ENCODE measurements at places on chromosomes 5 and 9.

DNA sequence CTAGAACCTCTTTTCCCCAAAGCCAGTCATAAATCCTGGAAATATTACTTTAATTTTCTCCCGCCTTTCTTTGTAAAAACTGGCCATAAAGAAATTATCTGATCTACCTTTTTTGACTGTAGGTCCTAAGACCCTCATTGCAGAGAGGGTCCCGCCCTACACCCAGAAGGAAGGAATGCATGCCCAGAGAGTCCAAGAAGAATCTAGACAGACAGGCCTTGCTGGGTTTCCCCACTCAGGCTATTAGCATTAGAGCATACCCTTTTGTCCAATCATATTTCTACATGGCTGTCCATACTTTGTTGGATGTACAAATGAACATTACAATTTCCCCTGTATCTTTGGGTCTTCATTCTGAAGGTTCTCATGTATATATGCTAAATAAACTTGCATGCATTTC, 1.9 kb upstream of the ATG10 start:
- no peak for DNase-seq

DNA sequence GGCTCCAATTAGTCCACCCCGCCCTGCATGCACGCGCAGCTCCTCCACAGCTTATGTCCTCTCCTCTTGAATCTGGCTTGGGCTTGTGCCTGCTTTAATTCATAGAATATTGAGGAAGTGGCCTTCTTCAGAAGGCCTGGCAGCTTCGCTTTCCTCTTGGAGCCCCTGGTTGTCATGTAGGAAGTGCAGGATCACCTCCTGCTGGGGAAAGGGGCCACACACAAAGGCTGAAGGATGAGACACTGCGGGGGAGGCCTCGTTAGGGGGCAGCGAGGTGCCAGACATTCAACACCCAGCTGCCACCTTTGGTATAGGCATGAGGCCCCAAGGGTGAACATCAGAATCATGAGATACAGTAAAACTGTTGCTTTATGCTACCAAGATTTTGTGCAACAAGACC, 2.7 kb upstream of the CNOT6 start:
- no peak for DNase-seq

DNA sequence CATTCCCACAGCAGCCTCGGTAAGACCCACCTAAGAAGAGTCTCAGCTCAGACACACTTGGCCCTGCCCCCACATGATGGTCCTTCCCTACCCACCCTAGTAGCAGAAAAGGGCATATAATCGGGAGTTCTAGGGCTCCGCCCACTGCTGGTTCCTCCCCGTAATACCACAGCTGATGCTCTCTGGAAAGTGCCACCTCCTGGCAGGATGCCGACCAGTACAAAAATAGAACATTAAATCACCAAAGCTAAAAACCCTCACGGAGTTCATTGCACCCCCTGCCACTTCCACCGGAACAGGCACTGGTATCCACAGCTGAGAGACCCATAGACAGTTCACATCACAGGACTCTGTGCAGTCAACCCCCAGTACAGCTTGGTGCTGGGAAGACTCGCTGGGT, 271.3 kb downstream of the KIAA0825 start:
- no peak for DNase-seq

DNA sequence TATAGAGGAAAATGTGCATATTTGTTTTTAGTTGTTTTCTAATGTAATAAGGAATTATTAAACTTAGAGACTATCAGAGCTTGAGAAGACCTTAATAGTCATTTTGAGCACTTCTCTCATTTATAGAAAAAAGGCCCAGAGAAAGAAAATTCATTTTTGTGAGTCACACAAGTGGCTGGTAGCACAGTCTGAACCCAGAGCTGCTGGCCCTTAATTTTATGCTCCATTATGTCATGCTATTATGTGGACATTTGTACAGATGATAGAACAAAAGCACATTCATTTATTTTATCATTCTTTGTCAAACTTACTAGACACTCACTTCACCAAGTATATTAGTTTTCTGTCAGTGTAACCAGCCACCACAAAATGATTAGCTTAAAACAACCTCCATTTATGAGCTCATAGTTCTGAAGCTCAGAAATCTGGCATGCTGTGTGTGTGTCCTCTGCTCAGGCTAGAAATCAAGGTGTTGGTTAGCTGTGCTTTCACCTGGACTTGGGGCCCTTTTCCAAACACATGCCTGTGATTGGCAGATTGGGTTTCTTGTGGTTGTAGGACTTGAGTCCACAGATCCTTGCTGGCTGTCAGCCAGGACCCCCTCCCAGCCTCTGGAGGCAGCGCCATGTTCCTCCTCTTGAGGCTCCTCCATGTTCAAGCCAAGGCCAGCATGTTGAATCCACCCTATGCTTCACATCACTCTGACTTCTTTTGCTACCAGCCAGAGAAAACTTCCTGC, 188.9 kb downstream of the ARHGAP26 start:
- no peak for DNase-seq

- DNase-seq: no peak
Measured at GRCh38 chr5:58156973-58157701, 302.7 kb downstream of the PLK2 start.

- no peak for DNase-seq
Measured at GRCh38 chr9:96163161-96163560, 138.8 kb downstream of the HSD17B3 start.

DNA sequence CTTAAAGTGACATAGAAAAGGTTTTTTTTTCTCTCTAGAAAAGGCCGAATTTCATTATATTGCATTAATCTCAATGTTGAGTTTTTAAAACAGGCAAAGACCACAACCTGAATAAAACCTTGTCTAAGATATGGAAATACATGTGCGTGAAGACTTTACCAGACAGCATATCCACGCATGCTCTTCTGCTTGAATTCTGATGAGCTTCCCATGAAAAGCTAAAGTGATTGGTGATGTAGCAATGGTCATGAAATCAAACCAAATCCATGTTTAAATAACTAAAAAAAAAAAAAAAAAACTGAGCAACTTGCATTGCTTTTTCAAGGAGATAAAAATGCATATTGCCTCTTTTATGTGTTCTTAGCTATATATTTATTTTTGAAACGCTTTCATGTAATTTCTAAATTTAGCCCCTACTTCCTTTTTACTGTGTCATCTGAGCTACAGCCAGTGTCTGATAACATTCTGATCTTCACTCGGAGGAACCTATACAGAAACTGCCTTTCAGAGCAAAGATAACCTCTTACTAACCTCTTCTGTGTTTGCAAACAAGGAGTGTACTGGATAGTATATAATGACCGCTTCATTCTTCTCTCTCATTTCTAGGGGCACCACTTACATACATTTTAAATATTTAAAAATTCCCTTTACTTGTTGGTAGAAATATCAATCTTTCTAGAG, 179.1 kb upstream of the GNA14 start:
- no peak for DNase-seq

GRCh38 chr9:113998525-113999255, 79.4 kb downstream of the AMBP start:
- DNase-seq: no peak

GRCh38 chr5:90289837-90290236, 119.7 kb downstream of the CETN3 start:
- DNase-seq: no peak

GRCh38 chr5:157997991-157998504, 139.1 kb upstream of the CLINT1 start:
- no peak for DNase-seq

GRCh38 chr5:116084871-116085715, at the start of gene COMMD10:
Gene COMMD10, plus strand, starts transcription at chr5:116085025.
- DNase-seq: peak; percentile 70

GRCh38 chr9:115204904-115205453, 87.0 kb upstream of the TNC start:
- DNase-seq: no peak

- no peak for DNase-seq
Measured at GRCh38 chr5:5726401-5726800, 303.9 kb downstream of the ICE1 start.

- DNase-seq: peak; percentile 73
Measured at GRCh38 chr9:123358181-123358905, 2.3 kb downstream of the CRB2 start.

- no peak for DNase-seq
Measured at GRCh38 chr5:178474562-178475184, 115.5 kb downstream of the COL23A1 start.

- DNase-seq: no peak
Measured at GRCh38 chr5:134071614-134072207, 42.8 kb upstream of the TCF7 start.

GRCh38 chr5:150163547-150164059, 3.0 kb upstream of the CDX1 start:
- DNase-seq: peak; percentile 41

DNA sequence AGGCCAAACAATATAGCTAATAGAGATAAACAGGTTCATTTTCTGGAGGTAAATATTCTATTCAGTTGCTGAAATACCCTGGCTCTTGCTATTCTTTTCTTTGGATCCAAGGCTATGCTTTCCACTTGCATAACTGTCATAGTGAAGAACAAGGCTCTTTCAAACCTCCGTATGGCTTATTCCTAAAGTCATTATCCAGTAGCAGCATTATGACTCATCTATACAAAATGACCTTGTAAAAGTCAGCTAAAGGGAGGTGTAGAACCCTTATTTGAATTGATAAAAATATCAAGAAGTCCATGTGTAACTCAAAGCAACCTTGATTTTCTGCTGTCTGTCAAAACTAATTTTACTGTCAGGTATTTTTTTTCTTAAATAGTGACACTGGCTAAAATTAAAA, 447.8 kb downstream of the PLK2 start:
- no peak for DNase-seq

- DNase-seq: no peak
Measured at GRCh38 chr9:120416781-120417427, 163.1 kb downstream of the CDK5RAP2 start.

GRCh38 chr5:10935536-10935935, 174.5 kb upstream of the DAP start:
- DNase-seq: no peak

DNA sequence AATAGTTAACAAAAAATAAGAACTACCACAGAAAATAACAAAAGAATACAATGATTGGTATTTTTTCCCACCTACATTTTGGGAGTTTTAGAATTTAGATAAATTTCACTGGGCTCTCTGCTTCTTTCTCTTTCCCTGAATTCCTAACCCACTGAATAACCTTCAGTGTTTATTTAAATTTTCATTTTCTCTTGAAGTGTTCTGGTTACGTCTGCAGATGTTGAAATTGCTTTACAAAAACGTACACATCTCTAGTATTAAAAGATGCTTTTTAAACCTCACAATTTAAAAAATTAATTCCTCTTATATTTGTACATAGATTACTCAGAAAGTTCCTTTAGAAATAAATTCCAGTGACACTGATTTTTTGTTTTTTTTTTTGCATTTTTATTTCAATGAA, 158.7 kb upstream of the TUT7 start:
- DNase-seq: no peak

DNA sequence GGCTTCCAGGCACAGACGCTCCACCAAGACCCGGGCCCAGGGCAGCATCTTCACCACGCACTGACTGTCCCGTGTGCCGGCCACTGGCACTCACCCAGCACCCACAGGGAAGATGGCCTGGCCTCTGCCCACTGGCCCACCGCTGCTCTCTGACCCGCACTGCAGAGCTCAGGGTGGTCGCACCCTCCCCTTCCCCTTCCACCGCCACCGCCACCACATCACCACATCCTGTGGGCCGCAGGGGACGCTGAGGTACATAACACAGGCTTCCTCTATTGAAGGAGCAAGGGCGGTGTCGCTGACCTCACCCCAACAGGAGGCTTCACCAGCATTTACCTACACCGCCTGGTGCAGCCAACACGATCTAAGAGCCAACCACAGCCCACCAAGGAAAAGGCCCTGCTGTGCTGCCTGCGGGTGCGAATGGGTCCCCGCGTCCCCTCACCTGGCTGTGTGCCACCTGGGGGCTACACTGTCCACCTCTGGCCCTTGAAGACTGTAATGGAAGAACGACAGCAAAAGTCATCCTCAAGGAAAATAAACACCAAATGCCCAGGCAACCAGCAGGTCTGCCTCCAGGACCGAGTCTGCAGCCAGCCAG, 101.8 kb downstream of the CAMSAP1 start:
- DNase-seq: no peak

- DNase-seq: no peak
Measured at GRCh38 chr5:179406031-179406961, 61.0 kb upstream of the ADAMTS2 start.

- no peak for DNase-seq
Measured at GRCh38 chr5:74192606-74193299, 447.8 kb downstream of the ENC1 start.
